Omental fat pad (tissue), 4 donors: ENCODE measurements at places on chromosomes 1 and 21.

GRCh38 chr1:241020851-241021697, 335.9 kb downstream of the RGS7 start:
- no peak for DNase-seq

DNA sequence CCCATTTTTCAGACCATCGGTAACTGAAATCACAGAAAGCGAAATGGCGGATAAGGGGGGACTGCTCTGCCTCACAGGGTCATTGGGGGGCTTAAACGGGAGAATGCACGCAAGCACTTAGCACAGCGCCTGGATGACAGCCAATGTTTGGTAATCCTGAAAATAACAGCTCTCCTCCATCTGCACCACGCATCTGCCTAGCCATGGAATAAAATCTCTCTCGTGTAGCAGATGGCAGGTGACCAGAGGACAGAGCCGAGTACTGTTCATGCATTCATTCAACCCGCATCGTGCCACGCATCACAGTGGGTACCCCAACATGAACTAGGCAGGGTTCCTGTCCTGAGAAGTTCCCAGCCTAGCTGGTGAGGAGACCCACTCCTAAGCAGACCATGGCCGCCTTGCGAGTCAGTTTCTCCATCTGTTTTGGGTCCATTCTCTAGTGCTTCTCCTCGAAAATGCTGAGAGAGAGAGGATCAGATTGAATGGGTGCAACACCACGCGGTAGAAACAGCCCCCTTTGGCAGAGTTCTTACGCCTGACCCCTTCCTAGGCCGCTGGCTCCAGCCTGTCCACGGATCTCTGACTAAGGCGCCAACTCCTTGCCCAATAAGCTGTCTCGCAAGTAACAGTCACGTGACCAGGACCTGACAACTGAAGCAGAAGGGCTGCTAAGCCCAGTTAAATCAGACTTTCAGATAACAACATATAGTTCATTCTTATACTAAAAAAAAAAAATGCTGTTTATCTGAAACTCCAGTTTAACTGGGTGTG, 7.3 kb downstream of the SLC1A7 start:
- DNase-seq, result peak; percentile 23

GRCh38 chr1:13674377-13674776, 25.6 kb upstream of the PRDM2 start:
- no peak for DNase-seq

GRCh38 chr1:236465231-236465958, 58.4 kb upstream of the LGALS8 start:
- DNase-seq, result no peak
